Left ventricle myocardium inferior (tissue), 1 donor: ENCODE measurements at places on chromosomes 7 and 10. TPM values are rescaled to one million over a fixed set of nuclear protein-coding genes. Genes with fewer than 3 reads are reported as not detected.

GRCh38 chr10:106785528-106785927 is 379.0 kb downstream of the SORCS1 start:
- H3K4me3 ChIP-seq, result no peak overlapping the region
- peaks cover 6% of the 10 kb centered on the region for H3K4me1 ChIP-seq
- DNase-seq, result no peak
- H3K27ac ChIP-seq, result no peak overlapping the region
- peaks cover 3% of the 10 kb centered on the region for H3K27me3 ChIP-seq
- H3K36me3 ChIP-seq, result no peaks in the 10 kb centered on the region

DNA sequence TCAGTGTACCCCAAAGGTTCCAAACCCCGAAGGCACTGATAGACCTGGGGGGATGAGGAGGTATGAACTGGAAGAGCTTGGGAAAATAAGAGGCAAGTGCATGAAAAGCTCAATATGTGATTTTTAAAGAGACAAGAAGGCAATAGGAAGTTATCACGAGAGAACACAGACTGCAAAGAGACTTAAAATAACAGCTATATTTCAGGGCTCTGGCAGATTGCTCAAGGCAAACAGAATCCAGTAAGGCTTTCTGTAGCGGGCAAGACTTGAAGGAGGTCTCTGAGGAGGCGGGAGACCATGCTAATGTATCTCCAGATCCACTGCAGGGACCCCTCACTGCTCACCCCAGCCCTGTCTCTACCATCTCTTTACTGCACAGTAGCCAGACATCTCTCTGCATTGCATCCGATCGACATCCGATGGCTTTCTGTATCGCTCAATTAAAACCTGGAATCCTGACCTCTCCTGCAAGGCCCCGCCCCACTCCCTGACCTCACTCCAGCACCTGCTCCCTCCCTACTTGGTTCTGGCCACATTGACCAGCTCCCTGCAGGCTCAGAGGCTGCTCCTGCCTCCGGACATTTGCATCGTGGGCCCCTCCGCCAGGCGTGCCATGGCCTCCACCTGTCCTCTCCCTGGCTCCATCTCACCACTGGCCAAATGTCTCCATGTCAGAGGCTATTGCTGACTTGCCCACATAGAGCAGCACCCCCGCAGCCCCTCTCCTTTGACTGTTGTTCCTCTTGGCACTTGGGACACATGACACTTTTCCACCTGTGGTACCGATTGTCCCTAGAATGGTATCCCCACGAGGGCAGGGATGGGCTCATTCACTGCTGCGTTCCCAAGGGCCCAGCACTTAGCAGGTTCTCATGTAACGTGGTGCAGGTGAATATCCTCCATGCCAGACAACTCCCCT is 118.0 kb downstream of the PRKAG2 start:
- H3K36me3 ChIP-seq, result no peaks in the 10 kb centered on the region
- DNase-seq, result no peak

- H3K27ac ChIP-seq, result no peak overlapping the region
- DNase-seq, result no peak
- peaks cover 22% of the 10 kb centered on the region for H3K4me1 ChIP-seq
Measured at GRCh38 chr10:47325303-47326291, 3.3 kb downstream of the GDF2 start.

DNA sequence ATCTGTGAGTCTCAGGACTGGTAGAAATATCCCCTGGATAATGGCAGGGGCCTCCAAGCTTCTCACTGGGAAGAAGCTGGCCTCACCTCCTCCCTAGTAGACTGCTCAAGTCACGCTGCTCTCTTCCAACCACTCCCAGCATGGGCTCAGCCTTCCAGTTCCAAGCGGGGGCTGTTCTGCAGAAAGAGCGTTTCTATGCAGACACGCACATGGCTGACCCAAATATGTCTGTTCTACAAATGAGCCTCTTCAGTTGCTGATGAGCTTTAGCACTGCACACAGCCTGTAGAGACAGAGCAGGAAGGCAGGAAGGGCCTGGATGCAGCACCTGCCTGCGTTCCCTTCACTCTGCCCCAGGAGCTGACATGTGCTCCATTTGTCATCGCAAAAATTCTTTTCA is 523.9 kb upstream of the MGMT start:
- H3K4me1 ChIP-seq, result peaks cover 12% of the 10 kb centered on the region
- no peak overlapping the region for H3K4me3 ChIP-seq
- H3K27ac ChIP-seq, result no peak overlapping the region
- DNase-seq, result no peak

DNA sequence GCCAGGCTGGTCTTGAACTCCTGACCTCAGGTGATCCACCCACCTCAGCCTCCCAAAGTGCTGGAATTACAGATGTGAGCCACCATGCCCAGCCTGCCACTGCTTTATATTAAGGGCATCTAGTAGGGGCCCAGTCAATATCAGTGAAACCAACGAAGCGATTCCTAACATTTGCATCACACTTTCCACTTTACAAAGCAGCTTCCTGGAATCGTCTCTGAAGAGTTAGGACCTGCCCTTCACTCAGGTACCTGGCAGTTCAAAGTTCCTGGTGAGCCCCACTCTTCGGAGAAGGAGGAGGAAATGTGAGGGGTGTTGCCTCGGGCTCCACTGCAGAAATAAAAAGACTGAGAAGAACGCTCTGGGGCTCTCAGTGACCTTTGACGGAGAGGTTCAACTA is 31.1 kb upstream of the EZH2 start:
- H3K27me3 ChIP-seq, result peaks cover 3% of the 10 kb centered on the region
- H3K4me3 ChIP-seq, result no peak overlapping the region
- no peaks in the 10 kb centered on the region for H3K4me1 ChIP-seq

DNA sequence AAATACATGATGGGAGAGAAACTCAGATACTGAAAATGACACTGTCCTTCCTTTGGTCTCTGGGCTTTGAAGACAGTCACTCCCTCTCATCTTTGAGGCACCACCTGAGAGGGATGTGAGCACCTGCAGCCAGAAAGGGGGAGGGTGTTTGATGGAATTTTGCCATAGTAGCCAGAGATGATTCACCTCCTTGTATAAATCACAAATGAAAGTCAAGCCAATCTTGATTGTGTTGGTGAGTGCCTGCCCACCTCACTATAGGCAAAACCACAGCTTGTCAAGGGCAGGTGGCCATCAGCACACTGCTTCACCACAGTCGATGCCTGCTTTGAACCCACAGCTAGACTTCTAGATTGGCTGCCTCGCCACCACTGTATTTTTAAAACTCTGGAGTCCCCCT is 48.2 kb downstream of the PON1 start:
- H3K4me3 ChIP-seq, result no peak overlapping the region
- no peaks in the 10 kb centered on the region for H3K27me3 ChIP-seq
- no peak overlapping the region for H3K27ac ChIP-seq
- DNase-seq, result no peak
- H3K4me1 ChIP-seq, result no peaks in the 10 kb centered on the region

The EIF5AL1 gene
- total RNA-seq, result 0.05 TPM

The ATOH7 gene
- not detected for total RNA-seq

The HMX3 gene
- total RNA-seq, result not detected

- no peaks in the 10 kb centered on the region for H3K27me3 ChIP-seq
- H3K27ac ChIP-seq, result no peak overlapping the region
- no peak overlapping the region for H3K4me3 ChIP-seq
- no peak for DNase-seq
- H3K4me1 ChIP-seq, result no peaks in the 10 kb centered on the region
Measured at GRCh38 chr7:52475001-52475582, 560.3 kb upstream of the POM121L12 start.
